ENCODE measurements at places on chromosomes 2 and 18. TPM values are rescaled to one million over a fixed set of nuclear protein-coding genes. Genes with fewer than 3 reads are reported as not detected.
A peak's percentile ranks its signal among the peaks of the same experiment; 100 is the strongest.

DNA sequence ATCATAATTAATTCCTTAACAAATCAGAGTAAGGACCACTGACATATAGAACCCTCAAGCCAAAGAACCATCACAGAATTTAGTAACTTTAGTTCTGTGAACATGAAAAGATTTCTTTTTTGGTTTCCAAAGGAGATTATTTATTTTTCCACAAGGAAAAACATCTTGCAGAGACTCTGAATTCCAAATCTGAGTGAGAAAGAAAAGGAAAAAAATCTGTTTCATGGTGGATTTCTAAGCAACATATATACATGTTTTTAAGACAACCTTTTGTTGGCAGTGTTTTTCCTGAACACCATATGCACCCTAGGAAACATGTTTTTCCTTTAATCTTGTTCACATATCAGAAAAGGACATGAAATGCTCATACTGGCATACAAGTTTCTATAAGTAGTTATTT is 149.8 kb downstream of the AGPS start:
- no peak for DNase-seq

- DNase-seq: no peak
Measured at GRCh38 chr2:165361514-165361913, 108.0 kb upstream of the CSRNP3 start.

- no peak for DNase-seq
Measured at GRCh38 chr2:180692322-180692721, 288.1 kb upstream of the UBE2E3 start.

GRCh38 chr18:76958692-76959341 is 136.5 kb downstream of the ZNF236 start:
- DNase-seq: no peak

GRCh38 chr2:233258211-233258610 is 6.7 kb downstream of the ATG16L1 start:
- DNase-seq: no peak

- no peak for DNase-seq
Measured at GRCh38 chr18:13270279-13270855, 51.8 kb downstream of the LDLRAD4 start.

DNA sequence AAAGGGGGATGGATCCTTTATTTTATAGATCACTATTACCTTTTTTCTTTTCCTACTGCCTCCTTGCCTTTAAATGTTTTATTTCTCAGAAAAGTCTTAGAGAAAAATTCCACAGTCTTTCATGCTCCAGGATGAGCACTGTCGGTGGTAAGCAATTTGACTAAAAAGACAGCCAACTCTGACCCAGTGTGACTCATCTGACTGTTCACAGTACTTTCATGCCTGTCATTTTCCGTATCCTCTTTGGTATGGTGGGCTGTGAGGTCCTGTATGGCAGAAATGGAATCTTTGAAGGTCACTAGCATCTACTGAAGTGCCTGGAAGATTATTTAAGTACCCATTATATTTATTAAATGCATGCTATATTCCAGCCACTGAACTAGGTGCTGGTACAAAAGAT is 2.1 kb upstream of the RFTN2 start:
- no peak for DNase-seq

- no peak for DNase-seq
Measured at GRCh38 chr2:55415300-55415699, 4.4 kb downstream of the CCDC88A start.

- DNase-seq: no peak
Measured at GRCh38 chr2:191220671-191221070, 24.5 kb upstream of the MYO1B start.

GRCh38 chr2:135792401-135793150 is 44.4 kb downstream of the LCT start:
- no peak for DNase-seq

- no peak for DNase-seq
Measured at GRCh38 chr2:8625399-8626300, 56.2 kb upstream of the ID2 start.

GRCh38 chr2:216348756-216349308 is 23.5 kb downstream of the MARCHF4 start:
- no peak for DNase-seq

DNA sequence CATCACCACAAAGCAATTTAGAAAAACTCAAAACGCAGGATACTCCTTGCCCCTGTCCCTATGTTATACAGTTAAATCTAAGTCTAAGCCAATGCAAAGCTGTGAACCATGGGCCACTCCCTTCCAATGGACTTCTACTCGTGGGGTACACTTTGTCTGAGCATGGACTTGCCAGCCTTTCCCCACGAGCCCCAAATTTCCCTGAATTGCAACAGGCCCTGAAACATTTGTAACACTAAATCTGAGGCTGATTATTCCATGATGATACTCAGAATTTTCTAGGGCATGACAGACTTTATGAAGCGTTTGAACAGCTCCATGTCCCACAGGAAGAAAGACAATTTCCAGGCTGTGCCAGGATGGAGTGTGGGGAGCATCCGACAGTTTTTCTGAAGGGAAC is 189.6 kb downstream of the TXNL1 start:
- DNase-seq: no peak

DNA sequence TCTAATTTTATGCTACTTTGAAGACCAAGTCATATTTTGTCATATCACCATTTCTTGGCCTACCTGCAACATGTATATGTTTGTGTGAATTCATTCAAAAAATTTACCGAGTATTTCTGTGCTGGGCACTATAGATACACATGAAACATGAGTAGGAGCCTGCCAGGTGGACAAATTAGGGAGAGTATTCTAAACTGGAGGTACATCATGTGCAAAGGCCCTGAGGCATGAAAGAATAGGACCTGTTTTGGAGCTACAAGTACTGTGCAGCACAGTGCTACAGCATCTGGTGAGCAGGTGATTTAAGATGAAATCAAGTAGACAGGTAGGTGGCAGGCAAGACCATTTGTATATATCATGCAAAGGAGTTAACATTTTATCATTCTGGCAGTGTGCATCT is 152.9 kb downstream of the MYO3B start:
- no peak for DNase-seq

GRCh38 chr2:14358774-14359173 is 273.7 kb upstream of the LRATD1 start:
- no peak for DNase-seq

GRCh38 chr2:36477315-36477714 is 120.7 kb downstream of the FEZ2 start:
- DNase-seq: no peak

- no peak for DNase-seq
Measured at GRCh38 chr2:202251494-202251893, 13.1 kb upstream of the SUMO1 start.

DNA sequence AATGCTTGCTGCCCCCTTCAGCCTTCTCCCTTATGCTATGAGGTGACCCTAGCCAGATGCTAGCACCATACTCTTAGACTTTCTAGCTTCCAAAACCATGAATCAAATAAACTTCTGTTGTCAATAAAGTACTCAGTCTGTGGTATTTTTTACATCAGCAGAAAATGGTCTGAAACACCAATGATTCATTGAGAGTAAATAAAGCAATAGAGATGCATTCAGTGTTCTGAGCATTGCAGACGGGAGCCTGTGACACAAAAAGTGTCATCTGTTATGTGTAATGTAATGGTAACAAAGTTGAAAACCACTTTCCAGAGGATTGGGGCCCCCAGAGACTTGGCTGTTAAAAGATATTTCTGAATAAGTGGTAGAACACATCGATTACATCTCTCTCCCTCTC is 758.0 kb upstream of the NRXN1 start:
- no peak for DNase-seq

- DNase-seq: no peak
Measured at GRCh38 chr2:134271758-134272157, 17.9 kb downstream of the MGAT5 start.

- DNase-seq: no peak
Measured at GRCh38 chr2:187102381-187102780, 253.4 kb upstream of the ZSWIM2 start.

- no peak for DNase-seq
Measured at GRCh38 chr2:231294571-231295362, 96.3 kb downstream of the ARMC9 start.

DNA sequence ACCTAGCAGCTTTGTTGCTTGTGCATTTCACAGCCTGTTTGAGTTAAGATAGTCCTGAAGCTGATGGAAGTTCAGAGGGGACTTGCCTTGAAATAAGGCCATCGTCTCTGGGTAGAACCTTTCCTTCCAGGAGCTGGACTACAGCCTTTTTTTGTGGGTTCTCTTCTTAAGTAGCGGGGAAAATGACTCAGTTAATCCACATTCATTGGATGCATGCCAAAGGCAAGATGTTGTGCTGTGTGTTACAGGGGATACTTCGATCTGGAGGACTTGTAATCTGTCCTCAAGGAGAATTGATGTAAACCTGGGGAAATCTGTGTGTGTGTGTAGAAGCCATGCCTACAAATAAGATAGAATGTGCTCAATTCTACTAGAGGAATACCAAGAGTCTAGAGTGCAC is 46.8 kb downstream of the RPIA start:
- DNase-seq: no peak

- no peak for DNase-seq
Measured at GRCh38 chr2:15976354-15976753, 36.0 kb downstream of the MYCN start.

DNA sequence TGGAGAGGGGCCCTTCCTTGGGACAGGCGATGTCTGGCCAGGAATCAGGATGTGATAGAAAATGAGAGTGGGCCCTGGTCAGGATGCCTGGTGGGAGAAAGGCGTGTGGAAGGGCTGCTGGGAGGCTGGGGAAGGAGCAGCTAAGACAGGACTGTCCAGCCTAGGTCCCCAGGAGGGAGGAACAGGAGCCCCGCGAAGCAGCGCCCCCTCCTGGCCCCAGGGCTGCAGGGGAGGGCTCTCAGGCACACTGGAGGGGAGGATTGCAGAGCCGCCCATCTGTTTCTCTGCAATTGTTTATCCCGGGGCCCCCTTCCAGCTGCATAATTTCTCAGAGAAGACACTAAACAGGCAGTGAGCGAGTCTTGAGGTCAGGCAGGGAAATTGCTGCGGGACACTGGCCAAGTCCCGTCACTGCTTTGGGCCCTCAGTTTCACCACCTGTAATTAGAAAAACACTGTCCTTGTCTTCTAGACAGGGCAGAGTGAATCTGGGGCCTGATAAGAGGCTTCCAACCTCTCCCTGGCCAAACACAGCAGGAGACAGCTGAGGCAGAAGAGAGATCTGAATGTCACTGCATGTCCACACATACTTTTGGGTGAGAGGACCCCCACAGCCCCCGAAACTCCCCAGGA is 3.9 kb upstream of the NPPC start:
- DNase-seq: peak; percentile 16

DNA sequence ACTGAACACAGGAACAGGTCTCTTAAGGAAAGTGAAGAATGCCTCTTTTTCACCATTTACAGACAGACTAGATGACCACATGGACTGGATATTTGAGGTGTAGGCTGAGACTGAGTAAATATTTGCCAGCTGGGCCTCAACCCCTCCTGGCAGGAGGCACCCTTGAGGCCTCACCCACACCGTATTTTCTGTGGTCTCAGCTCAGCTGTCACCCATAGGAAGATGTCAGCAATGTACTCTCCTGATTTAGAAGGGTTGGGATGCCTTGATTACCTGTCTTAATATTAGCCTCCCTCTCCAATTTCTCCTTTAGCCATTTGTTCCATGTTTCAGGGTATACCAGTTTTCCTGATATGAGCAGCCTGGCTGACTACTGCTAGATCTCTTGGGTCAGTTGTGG is 20.3 kb downstream of the ADCYAP1 start:
- DNase-seq: no peak

- no peak for DNase-seq
Measured at GRCh38 chr2:55916473-55917049, 7.0 kb downstream of the EFEMP1 start.

DNA sequence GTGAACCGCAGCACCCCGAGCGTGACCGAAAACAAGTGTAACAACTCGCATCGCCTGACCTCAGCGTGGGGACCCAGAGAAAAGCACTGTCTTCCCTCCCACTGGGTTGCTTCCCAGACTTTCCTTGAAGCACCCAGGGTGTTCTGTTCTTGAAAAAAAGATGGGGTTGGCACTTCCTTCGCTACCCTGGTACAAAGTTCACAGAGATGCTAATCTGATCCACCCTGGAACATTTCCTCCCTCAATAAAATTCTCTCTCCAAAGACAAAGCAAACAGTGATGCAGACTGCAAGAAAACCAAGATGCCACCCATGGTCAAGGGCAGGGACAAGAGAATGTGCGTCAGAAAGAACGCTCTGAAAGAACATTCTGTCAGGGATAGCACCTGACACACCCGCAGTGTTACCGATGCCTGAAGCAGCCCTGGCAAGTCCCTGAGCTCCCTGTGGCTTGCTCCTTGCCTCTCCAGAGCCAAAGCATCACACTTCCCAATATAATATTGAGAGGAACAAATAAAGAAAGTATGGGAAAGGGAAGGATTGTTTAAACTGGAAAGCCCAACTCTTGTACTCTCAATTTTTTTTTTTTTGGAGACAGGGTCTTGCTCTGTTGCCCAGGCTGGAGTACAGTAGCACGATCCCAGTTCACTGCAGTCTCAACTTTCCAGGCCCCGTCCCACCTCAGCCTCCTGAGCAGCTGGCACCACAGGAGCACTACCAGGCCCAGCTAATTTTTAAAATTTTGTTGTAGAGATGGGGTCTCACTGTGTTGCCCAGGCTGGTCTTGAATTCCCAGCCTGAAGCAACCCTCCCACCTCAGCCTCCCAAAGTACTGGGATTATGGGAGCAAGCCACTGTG is 70.7 kb downstream of the TBC1D8 start:
- no peak for DNase-seq

- DNase-seq: no peak
Measured at GRCh38 chr2:233453916-233454315, 99.6 kb downstream of the DGKD start.

- DNase-seq: no peak
Measured at GRCh38 chr2:31660165-31660564, 79.4 kb upstream of the SRD5A2 start.

- no peak for DNase-seq
Measured at GRCh38 chr2:73174941-73175662, 27.3 kb upstream of the NOTO start.

- no peak for DNase-seq
Measured at GRCh38 chr18:54075689-54076088, 148.8 kb downstream of the MBD2 start.

DNA sequence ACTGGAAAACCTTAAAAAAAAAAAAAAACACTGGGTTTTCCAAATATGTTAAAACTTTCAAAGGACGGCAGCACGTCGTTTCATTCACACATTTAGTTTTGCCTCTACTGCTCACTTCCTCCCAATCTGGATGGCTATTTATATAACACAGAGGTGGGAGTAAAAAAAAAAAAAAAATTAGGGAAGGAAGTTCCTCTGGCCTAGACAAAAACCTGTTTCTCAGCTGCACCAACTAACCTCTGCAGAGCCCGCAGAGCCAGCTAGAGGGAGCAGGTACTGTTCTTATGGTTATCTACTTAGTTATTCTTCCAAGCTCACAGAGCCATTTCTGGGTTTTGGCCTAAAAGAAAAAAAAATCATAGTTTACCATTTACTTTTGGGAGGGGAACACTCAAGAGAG is 28.1 kb downstream of the SLC1A4 start:
- no peak for DNase-seq

ERBB4 gene
- total RNA-seq: not detected

PDK1 gene
- 36.1 TPM for total RNA-seq

CTLA4 gene
- total RNA-seq: 20.1 TPM

KCNF1 gene
- not detected for total RNA-seq

PTPRN gene
- not detected for total RNA-seq

FSIP2 gene
- 0.17 TPM for total RNA-seq

GKN1 gene
- not detected for total RNA-seq

UPP2 gene
- total RNA-seq: not detected

FAHD2B gene
- total RNA-seq: 23.0 TPM

ALLC gene
- not detected for total RNA-seq

TPO gene
- total RNA-seq: 0.22 TPM

SRD5A2 gene
- total RNA-seq: not detected

PLEK gene
- 0.40 TPM for total RNA-seq

SERPINB12 gene
- total RNA-seq: not detected

All from activated CD4-positive, alpha-beta T cell treated with anti-CD3 and anti-CD28 coated beads, Interleukin-2, amount 10 ng/mL, durations not matched to agents 7 days and 5 days (primary cell).